ENCODE measurements at places on chromosomes 1 and 21.

DNA sequence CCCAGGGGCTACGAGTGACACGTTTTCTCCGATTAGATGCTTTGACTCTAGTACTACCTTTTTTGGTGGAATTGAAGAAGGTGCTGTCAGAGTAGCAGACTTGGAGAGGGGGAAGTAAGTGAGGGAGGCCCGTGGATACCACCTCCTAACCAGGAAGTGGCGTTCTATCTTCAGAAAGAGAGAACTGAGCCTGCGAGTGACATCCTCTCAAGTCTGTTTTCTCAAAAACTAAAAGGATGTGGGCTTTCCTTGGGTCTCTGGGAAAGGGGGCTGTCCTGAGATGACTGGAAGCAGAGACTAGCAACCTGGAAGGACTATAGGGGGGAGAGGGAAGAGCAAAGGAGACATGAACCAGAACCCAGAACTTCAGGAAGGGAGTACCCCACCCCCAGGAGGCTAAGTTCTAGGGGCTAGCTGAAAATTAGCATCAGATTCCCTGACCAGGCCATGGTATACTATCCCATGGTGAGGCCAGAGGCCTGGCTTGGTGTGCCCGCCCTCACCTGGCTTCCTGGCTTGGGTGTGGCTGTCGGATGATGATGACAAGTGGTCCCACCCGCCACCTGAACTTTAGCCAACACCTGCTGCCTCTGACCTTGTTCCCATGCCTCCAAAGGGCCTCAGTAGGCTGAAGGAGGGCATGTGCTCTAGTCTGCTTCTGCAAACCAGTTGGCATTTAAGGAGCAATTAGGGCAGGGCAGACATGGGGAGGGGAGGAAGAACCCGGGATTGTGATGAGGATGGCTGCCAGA, 49.1 kb downstream of the ATP2B4 start:
- no peak for DNase-seq

DNA sequence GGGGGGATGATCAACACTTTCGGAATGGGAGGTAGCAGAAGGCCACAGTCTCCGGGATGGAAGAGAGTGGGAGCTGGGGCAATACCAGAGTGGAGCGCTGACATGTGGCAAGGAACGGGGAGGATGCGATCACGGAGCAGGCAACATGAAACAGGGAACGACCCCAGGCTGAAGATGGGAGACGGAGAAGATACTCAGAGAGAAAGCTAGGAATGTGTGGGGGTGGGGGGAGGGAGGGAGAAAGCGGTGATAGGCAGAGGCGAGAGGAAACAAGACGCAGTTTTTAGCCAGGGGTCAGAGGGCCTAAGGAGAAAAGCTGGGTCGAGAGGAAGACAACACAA, 577 bp downstream of the RAB3GAP2 start:
- peak; percentile 56 for DNase-seq

DNA sequence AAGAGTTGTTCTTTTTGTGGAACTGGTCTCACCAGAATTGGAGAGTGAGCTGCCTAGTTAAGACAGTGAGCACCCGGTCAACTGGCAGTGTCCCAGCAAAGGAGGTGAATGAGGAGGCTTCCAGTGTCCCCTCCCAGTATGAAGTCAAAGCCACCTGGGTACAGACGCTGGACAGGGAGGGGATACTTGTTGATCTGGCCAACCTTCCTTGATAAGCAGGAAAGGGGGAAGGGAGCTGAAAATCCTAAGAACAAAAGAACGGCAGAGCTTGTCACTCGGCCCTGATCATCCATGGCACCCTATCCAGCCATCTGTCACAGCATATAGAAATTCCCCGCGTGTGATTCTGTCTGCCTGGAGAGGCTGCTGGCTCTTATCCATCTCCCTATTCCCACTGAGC, 91.5 kb downstream of the SSBP3 start:
- peak; percentile 8 for DNase-seq

DNA sequence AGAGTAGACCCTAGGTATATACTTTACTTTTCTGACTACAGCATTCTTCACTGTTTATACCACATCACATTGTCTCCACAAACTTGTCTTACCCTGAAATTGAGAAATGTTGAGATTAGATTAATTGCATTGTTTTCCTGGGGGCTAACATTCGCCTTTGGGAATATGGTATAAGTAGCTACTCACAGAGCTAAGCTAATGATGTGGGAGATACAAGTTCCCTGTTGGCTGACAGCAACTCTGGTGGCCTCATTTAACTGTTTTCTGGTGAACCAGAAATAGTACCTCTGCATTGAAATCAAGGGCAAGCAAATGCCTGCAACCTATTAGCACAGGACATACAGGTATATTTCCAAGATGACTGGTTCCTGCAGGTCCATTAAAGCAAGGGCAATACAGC, 13.2 kb upstream of the VCAM1 start:
- no peak for DNase-seq

DNA sequence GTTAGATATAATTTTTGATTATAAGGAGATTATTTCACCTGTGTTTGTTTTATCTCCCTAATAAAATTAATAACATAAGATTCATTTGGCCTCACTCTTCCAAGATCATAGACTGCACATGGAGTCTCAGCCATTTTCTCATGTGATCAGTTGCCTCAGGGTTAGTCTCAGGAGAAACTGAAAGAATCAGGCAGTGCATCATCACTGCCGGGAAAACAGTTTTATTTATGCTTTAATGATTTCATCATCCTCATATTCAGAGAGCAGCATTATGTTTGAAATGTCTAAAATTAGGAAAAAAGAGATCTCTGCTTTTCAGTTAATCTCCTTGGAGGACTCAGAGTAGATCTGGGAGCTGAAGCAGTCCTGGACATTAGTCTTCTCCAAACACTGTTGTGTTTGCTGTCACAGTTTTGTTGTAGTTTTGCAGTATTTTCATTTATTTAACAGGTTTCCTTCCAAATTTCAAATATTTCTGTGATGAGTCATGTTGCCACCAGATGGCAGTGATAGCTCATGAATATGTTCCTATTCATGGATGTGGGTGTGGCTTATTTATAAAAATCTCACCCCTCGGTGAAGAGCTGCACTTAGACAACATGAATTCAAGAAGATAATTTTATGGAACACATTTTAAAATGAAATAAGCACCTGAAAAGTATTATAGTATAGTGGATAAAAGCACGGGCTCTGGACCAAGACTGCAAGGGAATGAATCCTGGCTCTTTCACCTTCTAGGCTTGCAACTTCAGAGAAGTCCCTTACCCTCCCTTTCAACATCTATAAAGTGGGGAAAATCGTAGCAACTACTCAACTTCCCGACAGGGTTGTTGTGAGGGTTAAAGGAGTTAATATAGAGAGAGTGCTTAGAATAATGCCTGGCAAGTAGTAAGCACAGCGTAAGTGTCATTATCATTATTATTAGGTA, 31.2 kb downstream of the CHD1L start:
- DNase-seq: peak; percentile 88

- no peak for DNase-seq
These were observed 236.6 kb upstream of the GJB5 start for GRCh38 chr1:34518146-34518699.

GRCh38 chr1:169326956-169327268, 40.7 kb downstream of the NME7 start:
- DNase-seq: no peak

DNA sequence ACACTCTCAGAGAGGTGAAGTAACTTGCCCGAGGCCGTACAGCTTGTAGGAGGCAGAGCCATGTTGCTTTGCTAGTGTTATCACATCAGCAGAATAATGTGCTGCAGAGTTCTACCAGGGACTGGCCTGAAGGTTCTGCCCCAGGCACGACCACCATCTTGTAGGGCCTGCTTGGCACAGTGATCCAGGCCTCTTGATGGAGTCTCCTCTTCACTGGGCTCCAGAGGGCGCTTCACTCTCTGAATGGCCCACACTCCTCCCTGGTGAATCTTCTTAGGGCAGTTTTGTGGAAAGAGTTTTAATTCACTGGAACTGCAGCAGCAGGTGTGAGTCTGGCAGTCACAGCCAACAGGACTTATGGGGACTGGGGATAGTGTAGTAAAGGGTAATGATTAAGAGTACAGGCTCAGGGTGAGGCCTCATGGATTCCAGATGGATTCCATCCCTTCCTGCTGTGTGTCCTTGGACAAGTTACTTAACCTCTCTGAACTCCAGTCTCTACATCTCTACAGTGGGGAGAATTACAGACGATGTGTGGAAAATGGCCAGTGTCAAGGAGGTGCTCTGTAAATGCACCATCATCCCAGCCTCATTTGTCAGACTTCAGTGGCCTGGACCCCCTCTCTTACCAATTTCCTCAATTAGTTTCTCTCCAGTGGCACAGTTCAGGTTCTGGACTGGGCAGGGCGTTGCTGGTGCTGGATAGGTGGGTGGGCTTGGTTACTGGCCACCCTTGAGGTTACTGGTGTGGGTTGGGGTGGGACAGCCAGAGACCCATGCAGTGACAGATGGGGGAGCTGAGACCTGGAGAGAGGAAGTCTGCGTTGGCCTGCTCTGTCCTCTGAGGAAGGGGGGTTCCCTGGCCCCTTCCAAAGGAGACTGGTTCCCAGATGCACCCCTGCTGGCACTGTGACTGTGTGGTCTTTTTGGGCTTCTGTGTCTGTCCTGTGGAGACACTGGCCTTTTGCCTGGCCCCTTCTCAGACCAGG, 45.9 kb upstream of the CSF3R start:
- no peak for DNase-seq

- no peak for DNase-seq
These were observed 1.3 kb upstream of the TNFRSF25 start for GRCh38 chr1:6467224-6467623.

DNA sequence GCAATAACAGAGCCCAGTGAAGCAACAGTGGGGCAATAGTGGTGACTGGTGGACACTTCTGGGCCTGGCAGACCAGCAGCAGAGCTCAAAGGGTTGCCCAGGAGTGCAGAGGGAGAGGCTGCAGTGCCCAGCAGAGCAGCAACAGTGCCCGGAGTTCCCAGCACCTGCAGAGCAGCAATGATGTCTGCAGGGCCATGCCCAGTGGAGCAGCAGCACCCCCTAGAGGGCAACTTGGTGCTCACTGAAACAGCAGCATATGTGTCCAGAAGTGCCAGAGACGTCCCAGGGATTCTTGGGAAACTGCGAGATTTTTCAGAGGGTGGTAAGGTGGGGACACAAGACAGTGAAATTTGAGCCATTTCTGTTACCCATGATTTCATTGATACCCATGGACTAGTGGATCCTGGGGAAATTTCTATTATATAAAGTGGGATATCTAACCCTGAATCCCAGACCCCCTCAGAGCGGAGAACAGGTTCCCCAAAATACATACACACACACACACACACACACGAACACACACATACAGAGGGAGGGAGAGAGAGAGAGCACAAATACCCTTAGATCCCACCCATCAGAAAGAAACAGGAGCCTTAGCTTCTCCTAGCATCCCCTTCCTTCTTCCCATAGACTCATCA, 156.9 kb upstream of the GJB5 start:
- peak; percentile 73 for DNase-seq

DNA sequence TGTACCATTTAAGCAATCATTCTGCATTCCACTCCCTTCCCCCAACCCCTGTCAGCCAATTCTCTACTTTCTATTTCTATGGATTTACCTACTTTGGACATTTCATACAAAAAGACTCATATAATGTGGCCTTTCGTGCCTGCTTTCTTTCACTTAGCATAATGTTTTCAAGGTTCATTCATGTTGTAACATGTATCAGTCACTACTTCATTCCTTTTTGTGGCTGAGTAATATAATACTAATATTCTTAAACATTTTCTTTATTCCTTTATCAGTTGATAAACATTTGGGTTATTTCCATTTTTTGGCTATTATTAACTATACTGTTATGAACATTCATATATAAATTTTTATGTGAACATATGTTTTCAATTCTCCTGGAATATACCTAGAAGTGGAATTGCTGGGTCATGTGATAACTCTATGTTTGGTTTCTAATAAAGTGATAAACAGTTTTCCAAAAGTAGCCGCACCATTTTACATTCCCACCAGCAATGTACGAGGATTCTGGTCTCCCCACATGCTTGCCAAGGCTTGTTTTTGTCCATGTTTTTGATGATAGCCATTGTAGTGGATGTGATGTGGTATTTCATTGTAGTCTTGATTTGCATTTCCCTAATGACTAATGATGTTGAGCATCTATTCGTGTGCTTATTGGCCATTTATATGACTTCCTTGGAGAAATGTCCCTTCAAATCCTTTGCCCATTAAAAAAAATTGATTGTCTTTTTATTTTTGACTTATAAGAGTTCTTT, 61.9 kb upstream of the GNG12 start:
- DNase-seq: no peak

- DNase-seq: no peak
These were observed 26.4 kb downstream of the GIPC2 start for GRCh38 chr1:78072216-78072615.

- DNase-seq: no peak
These were observed 37.9 kb downstream of the GNG12 start for GRCh38 chr1:67795179-67795912.

GRCh38 chr21:20698585-20698984, 299.6 kb upstream of the NCAM2 start:
- no peak for DNase-seq

DNA sequence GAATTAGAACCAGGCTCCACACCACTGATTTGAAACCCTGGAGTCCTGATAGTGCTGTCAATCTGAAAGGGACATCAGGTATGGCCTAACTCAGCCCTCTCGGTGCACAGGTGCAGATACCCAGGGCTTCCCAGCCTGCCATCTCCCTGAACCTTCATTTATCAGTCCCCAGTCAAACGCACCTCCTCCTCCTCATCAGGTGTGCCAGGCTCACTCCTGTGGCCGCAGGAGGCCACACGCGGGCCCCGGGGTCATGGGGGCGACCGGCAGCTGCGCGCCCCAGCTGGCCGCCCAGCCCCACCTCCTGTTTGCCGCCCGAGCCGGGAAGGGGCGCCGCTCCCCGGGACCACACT, 572 bp downstream of the FUCA1 start:
- DNase-seq: no peak

GRCh38 chr1:87178441-87178840, 150.2 kb upstream of the LMO4 start:
- no peak for DNase-seq

- no peak for DNase-seq
These were observed 8.8 kb upstream of the FGR start for GRCh38 chr1:27643600-27644368.

GRCh38 chr1:43101061-43101460, 71.0 kb downstream of the EBNA1BP2 start:
- no peak for DNase-seq

GRCh38 chr1:2624735-2625300, 8.0 kb downstream of the MMEL1 start:
- no peak for DNase-seq

DNA sequence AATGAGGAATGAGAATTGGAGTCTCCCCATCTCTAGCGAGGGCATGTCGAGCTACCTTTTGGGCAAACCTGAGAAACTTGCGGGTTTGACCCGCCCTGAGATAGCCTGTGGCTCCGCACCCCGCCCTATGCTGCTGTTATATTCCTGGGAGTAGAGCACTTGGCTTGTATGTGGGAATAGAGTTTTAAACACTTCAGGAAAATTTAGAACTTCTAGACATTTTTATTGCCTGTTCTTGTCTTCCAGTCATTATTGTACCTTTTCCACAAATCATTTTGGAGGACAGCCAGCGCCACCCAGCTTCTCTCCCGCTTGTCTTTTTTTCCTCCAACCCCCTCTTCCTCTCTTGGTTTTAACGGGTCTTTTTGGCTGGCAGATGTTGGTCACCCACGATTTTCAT, 738 bp downstream of the GNPAT start:
- DNase-seq: no peak
